Stimulated activated CD8-positive, alpha-beta memory T cell treated with anti-CD3 and anti-CD28 coated beads, Interleukin-7, amount 100 ng/mL, for 1 hour (primary cell): ENCODE measurements at places on chromosomes 3 and 15.

DNA sequence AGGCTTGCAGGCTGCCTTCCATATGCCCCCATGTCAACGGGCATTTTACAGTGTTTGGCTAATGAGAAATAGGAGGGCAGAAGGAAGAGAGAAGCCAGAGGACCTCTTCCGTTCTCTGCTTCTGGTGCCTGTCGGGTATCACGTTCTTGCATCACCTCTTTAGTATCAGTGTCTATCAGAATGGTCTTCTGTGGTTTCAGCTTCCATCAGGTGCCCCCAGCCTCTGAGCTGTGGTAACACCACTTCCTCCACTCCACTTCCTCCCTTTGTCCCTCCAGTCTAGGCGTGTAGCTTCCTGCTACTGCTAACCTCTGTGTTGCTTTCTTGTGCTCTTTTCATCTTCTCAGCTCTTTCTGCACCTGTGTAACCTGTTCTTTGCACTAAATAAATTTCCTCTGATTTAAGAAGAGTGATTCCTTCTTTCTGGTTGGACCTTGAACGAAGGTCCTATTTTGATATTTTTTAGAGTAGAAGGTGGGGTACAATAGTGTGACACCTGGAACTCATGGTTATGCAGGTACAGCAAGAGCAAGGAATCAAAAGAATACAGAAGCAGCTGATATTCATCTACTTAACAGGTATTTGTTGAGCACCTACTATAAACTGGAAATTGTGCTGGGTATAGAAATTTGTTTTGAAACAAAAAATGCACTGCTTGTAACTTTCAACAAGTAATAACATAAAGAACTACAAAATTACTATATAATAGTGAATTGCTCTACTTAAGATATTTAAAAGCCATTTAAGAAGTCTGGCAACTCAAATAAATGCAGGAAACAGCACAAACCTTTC is 27.4 kb upstream of the FOXB1 start:
- peak; percentile 9 for DNase-seq

DNA sequence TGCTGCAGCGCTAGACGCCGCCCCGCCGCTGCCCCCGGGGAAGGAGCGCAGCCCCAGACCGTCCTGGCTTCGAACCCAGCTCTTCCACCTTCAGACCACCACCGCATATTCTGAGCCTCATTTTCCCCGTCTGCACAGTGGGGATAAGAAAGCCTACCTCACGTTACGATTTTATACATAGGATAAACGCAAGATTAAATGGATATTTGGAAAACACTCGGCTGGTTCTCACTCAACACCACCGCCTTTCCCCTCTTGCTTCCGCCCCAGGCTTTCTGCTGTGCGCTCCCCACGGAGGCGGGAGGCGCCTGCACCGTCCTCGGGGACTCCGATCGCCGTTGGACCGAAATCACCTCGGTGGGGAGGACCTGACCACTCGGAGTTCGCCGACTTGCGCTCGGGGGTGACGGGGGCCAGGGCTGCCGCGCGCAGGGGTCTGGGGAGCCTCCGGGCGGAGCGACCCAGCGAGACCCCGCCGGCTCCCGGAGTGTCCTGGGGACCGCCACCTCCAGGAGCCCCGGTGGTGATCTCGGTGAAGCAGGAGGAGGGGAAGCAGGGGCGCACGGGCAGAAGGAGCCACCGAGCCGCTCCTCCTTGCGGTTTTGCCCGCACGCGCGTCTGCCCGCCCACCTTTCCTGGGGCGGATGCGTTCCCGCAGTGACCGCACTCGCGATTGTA is 4.0 kb downstream of the FBXL22 start:
- DNase-seq = peak; percentile 13

- no peak for DNase-seq
These were observed 51.3 kb upstream of the OSBPL11 start for GRCh38 chr3:125646581-125646980.

DNA sequence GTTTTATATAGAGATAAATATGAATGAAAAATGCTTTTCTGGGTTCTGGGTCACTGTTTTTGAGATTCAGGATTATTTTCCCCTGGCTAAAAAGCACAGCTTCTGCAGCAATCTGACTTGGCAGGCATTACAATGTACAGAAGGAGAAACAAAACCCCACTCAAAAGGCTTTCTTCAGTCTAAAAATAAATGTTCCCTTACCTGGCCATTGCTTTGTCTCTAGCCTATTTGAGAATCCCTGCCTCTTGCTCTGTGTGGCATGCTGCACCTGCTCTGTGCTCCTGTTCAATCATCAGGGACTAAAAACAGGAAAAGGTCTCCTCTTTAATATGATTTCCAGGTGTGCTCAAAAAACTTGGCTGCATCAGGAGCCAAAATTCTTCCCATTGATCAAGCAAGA is 187.4 kb upstream of the STAC start:
- DNase-seq = no peak

- DNase-seq = no peak
These were observed 103.9 kb downstream of the FBN1 start for GRCh38 chr15:48541341-48542278.

DNA sequence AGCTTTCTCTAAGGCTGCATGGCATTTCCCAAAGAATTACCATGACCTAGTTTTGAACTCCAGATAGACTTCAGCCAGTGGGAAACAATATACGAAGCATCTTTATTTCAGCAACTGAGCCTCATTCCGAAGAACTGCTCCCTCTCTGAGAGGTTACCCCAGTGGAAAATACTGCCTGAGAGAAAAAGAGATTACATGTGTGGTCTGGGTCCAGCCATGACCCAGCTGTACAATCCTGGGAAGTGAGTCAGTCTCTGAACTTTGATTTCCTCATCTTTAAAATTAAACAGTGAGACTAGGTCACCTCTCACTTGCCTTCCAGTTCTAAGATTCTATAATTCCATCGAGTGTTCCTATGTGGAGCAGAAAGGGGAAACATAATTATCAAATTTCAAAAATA is 42.4 kb downstream of the TNIK start:
- no peak for DNase-seq

- no peak for DNase-seq
These were observed 8.9 kb downstream of the CHSY1 start for GRCh38 chr15:101242999-101243336.

DNA sequence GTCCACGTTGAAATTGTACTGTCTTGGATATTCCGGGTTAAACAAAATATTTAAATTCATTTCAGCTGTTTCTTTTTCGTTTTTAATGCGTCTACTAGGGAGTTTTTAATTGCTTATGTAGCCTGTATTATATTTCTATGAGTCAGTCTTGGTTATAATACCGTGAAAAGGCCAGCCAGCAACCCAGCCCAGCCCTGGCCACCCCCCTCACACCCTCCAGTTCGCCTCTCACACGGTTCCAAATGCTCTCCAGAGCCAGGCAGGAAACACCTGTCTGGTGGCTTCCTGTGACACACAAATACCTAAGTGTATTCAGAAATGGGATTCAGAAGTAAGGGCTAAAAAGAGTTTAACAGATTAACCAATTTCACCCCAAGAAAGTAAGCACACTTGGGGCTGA is 4.4 kb downstream of the SH3BP5 start:
- no peak for DNase-seq

DNA sequence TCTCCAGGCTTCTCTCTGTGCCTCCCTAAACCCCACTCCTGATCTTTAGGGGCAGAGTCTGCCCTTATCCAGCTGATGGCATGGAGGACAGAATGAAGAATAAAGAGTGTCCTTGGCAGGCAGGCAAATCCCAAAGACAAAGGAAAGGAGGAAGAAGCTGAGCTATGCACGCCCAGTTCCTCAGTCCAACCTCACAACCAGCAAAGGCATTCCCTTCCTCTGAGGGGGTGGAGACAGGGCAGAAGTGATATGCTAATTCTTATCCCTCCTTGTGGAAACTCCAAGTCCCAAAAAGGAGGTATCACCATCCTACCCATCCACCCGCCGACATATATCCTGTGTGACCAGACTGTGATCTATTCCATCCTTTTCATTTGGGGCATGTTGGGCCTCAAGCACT is 10.5 kb upstream of the CCDC54 start:
- DNase-seq = no peak

DNA sequence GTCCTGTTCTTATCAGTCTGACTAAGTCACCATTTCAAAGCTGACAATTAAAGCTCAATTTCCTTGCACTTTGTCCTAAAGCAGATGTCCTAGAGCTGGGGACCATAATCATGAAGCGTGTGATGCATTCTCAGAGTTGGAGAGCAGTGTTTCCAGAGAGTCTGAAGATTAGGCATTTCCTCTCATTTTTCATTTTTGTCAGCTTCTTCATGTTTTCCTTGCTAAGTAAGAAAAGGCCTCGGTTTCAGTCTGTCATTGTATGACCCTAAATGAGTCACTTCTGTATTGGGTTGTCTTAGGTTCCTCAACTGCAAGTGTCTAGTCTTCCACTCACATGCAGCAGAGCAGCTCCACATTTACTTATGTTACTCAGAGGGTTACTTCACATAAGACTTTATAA is 257.2 kb upstream of the TPRG1 start:
- DNase-seq = no peak

DNA sequence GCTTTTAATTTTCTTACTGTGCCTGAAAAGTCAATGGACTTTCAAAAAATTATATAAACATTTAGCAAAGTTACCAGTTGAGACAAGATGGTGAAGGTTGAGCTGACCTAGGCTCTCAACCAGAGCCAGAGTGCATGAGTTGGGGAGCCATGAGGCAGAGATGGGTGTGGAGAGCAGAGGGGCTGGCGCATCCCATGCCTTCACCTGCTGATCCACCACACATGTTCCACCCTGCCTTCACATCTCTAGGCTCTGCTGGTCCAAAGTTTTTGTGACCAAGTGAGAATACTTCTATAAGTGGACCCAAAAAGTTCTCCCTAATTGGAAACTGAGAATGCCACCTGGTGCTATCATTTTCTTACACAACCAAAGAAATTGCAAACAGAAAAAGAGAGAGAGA is 47.3 kb downstream of the CCR3 start:
- no peak for DNase-seq

- DNase-seq = no peak
These were observed 216.5 kb upstream of the SEMA6D start for GRCh38 chr15:47500842-47501241.

DNA sequence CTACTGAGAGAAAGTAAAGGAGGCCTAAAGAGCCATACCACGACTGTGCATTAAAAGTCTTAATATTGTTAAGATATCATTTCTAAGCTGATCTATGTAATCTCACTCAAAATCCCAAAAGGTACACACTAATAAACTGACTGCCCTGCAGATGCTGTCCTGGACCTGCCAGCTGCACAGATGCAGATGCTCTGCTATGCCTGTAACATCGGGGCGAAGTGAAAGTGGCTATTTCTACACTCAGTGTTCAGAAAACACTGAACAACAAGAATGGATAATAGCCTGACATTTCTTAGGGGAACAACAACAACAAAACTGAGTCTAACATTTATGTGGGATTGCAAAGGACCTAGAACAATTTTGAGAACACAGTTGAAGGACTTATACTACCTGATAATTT is 31.9 kb downstream of the RAD18 start:
- DNase-seq = no peak

GRCh38 chr3:161599697-161600096 is 103.1 kb downstream of the OTOL1 start:
- DNase-seq = no peak

DNA sequence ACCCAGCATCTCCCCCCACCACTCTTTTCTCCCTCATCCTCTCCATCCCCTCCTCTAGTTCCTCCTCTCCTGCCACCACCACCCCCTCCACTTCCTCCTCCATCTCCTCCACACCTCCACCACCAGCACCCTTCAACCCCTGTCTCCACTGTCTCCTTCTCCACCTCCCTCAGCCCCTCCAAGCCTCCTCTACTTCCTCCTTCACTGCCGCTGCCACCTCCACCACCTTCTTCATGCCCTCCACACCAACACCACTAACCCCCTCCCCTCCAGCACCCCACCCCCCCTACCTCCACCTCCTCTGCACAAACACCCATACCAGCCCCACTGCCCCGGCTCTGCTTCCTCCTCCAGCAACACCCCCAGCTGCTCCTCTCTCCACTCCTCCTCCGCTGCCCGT is 88.0 kb downstream of the HES1 start:
- no peak for DNase-seq

DNA sequence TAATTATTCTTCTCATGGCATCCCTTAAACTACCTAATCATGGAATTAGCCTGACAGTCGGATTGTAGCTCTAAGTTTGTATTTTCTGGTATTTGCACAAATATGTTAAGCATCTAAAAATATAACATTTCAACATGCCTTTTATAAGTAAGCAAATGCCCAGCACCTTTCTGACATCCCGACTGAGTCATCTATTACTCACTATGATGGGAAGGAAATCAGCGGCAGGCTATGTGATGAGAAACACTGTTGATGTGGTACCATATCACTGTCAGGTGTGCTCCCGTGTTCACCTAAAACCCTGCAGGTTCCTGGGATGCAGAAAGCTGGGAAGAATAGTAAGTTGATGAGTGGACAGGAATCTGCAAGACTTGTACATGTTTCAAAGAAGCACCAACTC is 367.8 kb upstream of the IL12A start:
- DNase-seq = no peak

DNA sequence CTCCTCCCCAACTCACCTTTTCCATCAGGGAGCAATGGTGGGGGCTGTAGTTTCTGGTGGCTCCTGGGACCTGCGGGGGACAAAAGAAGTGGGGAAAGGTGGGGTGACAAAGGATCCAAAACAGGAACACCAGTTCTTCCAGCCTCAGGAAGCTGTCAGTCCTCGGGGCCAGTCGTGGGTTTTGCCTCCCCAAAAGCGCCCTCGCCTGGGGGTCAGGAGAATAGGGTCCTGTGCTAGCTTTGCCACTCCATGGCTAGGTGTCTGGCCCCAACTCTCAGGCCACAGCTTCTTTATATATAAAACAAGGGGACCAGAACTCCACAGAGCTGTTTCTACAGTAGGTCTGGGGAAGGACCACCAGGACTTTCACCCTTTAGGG is 4.0 kb downstream of the CCDC9B start:
- DNase-seq = no peak

- DNase-seq = no peak
These were observed 72.8 kb upstream of the RARB start for GRCh38 chr3:25355034-25355885.

- no peak for DNase-seq
These were observed 22.1 kb downstream of the PARL start for GRCh38 chr3:183862610-183863009.

- no peak for DNase-seq
These were observed 33.7 kb downstream of the ZBTB20 start for GRCh38 chr3:115113367-115113766.

- no peak for DNase-seq
These were observed 87.0 kb upstream of the ALDH1L1 start for GRCh38 chr3:126267169-126267975.

- no peak for DNase-seq
These were observed 1.7 kb upstream of the COL7A1 start for GRCh38 chr3:48596676-48597407.

GRCh38 chr15:74619916-74620635 is 4.4 kb downstream of the CLK3 start:
- no peak for DNase-seq

GRCh38 chr3:56423661-56424099 is 44.6 kb downstream of the ERC2 start:
- DNase-seq = no peak

DNA sequence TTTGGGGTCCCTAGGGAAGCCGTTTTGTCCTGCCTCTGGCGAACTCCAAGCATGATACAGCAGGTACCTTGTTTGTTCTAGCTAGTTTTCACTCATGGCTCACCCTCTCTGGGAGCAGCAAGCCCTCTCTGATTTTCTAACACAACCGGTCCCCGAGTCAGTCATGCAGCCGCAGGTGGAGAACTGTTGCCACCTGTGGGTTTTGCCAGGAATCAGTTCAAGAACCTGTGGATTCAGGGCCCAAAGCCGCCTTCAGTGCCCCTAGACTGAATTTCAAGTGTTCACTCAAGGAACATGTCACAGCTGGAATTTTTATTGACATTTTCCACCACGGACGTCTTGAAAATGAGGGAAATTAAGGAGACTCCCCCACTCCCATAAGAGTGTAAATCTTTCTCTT is 13.3 kb upstream of the LRRK1 start:
- no peak for DNase-seq
